ENCODE measurements at places on chromosomes 4 and X.

- DNase-seq = no peak
These were observed 91.7 kb upstream of the KDR start for GRCh38 chr4:55216863-55217635.

DNA sequence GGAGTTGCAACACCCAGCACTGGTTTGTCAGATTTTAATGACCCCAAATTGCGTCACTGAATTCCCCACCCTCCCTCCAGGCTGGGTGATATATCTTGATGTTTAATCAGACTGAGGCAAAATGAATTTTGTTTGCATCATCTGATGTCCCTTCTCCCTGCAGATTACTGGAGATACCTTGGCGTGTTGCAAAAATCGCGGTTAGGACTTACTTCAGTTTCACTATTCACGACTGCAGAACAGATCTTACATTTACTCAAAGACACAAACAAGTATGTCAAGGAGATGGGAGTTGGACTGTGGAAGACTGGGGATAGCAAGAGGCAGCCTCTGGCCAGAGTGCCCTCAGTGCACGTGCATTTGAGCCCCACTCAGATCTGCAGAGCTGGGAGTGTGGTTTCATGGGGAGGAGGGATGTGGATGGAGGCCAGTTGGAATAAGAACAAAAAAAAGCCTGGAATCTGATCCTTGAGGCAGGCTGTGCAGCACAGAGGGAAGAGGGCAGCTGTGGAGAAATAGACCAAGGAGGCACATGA lies 92.2 kb upstream of the MTM1 start:
- DNase-seq = no peak

DNA sequence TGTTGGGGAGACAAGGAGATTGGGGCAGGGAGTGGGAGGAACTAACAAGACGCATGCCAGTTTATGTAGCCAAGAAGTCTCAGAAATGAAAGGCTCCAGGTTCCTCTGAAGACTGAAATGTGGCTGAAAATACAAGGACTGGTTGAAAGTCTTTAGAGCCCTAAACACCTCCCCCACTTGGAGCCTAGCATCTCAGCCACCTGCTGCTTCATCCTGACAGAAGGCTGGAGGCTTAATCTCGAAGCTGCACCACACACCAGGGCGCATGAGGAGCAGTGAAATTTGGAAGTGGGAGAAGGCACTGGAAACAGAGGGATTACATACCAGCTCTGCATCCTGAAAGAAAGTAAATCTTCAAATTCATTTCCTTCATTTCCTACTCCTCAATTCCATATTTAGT lies 160.7 kb upstream of the FTHL17 start:
- DNase-seq = no peak

DNA sequence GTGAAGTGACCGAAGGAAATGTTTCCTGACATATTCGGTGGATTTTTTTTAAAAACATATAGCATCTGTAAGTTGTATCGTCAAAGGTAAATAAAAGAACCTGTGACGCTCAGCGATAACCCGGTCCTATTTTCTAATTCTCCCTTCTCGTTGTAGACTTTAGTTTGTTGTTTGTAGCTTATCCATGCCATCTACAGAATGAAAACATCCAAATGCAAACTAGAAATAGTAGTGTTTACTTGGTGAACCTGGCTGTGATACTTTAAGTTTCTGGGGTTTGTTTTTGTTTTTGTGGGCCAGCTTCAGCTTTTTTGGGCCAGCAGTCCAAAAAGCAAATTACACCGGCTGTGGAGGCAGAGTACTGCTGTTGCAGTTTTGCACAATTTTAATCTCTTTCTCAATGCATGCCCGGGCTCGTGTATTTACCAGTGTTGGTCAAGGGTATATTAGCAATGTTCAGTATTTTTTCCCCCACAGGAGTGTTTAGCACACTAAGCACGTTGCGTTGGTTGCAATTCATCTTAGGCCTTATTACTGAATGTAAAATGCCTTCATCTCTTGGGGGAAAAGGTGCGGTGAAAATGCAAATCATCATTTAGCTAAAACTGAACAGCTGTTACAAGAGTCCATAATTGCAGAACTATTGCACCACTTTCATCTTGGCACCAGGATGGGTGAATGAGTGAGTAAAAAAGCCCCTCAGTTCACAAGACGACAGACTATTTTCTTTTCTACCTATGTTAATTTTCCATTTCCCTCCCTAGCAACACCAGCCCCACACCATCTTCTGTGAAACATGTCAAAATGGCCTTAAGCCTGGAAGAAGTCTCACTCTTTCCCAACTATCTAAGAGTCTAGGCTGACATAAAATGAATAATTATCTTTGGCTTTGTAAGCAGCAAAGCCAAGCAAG lies 1.7 kb upstream of the CNOT6L start:
- no peak for DNase-seq

GRCh38 chr4:76386566-76387305 lies 34.2 kb downstream of the CCDC158 start:
- DNase-seq = no peak

DNA sequence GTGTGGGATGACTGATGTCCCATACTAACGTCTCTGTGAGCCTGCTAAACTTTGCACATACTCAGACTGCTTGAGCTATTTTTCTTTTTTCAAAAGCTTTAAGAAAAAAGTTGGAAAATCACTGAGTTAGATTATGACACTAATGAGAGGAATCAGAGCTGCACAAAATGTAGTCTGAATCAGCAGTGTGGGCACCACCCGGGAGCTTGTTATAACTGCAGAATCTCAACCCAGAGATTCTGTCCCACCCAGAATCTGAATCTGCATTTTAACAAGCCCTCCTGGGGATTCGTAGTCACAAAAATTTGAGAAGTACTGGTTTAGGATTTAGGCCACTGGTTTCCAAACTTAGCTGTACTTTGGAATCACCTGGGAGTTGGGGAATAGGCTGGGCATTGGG lies 102.1 kb upstream of the MID1IP1 start:
- DNase-seq = no peak
